ENCODE measurements at places on chromosomes 6 and 20. TPM values are rescaled to one million over a fixed set of nuclear protein-coding genes. Genes with fewer than 3 reads are reported as not detected.

DNA sequence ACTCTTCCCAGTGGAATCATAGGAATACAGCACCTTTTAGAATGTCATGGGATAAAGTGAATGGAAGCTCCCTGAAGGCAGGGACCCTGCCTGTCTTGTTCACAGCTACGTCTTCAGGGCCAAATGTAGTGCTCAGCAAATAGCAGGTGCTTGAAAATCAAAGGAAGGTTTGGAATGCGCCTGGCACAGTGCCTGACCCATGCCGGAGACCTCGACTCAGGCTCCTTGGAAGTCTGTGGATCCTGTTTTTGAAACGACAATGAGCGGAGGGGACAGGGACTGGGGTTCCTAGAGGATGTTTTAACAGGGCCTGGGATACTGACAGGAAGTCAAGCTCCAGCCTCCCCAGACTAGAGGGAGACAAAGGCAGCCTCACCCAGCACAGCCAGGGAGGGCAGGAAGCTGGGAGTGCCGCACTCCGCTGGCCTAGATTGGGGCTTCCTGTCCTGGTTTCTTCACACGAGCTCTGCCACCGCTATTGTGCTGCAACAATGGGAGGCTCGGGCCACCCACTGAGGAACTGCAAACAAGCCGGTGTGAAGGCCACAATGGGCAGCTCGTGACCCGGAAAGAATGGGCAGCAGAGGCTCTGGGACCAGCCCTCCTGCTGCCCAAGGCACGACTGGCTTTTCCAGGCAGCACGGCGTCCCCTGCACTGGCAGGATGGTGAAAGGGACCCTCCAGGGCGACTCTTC, 76.7 kb downstream of the PREX1 start:
- DNase-seq, result no peak

- DNase-seq, result no peak
These were observed 342.4 kb upstream of the PLCB4 start for GRCh38 chr20:8726460-8726859.

GRCh38 chr6:98634569-98634968, 199.8 kb upstream of the POU3F2 start:
- DNase-seq, result no peak

- DNase-seq, result no peak
These were observed 26.9 kb downstream of the TTLL2 start for GRCh38 chr6:167351656-167352345.

DNA sequence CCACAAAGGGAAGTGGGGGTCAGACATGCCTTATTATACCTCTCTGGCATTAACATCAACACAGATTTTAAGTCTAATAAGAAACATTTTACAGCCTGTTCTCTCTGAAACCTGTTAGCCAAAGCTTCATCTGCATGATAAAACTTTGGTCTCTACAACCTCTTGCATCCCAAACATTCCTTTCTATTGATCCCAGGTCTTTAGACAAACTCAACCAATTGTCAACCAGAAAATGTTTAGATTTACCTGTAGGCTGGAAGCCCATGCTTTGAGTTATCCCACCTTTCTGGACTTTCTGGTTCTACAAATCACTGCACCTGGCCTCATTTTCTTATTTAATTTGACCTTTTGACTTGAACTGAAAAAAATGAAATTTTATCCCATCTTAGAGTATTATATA, 20.8 kb downstream of the MCM8 start:
- no peak for DNase-seq

Gene NKX2-2
- total RNA-seq, result not detected

- DNase-seq, result no peak
These were observed 379.9 kb upstream of the IRAK1BP1 start for GRCh38 chr6:78487401-78487800.

GRCh38 chr6:52435345-52435744, 15.2 kb downstream of the EFHC1 start:
- no peak for DNase-seq

GRCh38 chr20:36314734-36315544, 8.8 kb downstream of the DLGAP4 start:
- no peak for DNase-seq

Gene FAM217A
- not detected for total RNA-seq

- no peak for DNase-seq
These were observed 195.3 kb downstream of the SLC24A3 start for GRCh38 chr20:19407736-19408135.

Gene RBL1
- total RNA-seq, result 19.2 TPM

Gene HRH3
- total RNA-seq, result not detected

Gene OR11A1
- total RNA-seq, result not detected

Gene COX4I2
- total RNA-seq, result not detected
